ENCODE measurements at places on chromosomes 3 and 15.

- no peak for DNase-seq
Measured at GRCh38 chr3:58528629-58529028, 8.4 kb downstream of the ACOX2 start.

- DNase-seq, result no peak
Measured at GRCh38 chr3:135623558-135623957, 342.0 kb upstream of the PPP2R3A start.

GRCh38 chr3:99794485-99794884, 23.2 kb upstream of the CMSS1 start:
- no peak for DNase-seq

- no peak for DNase-seq
Measured at GRCh38 chr3:137525471-137525870, 238.6 kb upstream of the SOX14 start.

GRCh38 chr3:78875436-78875835, 892.4 kb downstream of the ROBO1 start:
- DNase-seq, result no peak

DNA sequence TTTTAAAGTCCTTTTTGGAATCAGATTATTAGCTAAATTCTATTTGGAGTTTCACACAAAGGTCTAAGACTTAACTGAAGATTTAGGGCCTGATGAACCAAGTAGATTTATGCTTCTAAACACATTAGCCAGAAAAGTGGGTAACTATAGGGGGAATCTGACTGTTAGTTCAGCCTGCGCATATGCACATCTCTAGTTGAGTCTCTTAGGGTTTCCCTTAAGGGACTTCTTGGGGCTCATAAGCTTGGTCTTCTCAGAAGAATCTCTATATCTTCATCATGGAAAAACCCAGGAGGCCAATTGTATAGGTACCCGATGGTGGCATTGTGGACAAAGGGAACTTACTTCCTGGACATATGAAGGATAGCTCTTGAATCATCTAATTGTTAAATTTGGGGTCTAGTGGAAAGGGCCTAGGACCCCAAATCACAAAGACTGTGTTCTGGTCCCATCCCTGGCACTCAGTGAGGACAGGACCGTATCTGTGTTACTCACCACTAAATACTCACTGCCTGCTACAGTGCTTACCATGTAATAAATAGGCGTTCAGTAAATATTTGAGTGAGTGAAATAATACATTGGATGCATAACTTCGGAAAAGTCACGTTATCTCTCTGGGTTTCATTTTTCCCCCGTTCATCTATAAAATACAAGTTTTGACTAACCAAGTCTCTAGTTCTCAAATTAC, 17.0 kb downstream of the SELENOT start:
- DNase-seq, result no peak

GRCh38 chr15:64009798-64010261, 36.5 kb downstream of the DAPK2 start:
- DNase-seq, result no peak

DNA sequence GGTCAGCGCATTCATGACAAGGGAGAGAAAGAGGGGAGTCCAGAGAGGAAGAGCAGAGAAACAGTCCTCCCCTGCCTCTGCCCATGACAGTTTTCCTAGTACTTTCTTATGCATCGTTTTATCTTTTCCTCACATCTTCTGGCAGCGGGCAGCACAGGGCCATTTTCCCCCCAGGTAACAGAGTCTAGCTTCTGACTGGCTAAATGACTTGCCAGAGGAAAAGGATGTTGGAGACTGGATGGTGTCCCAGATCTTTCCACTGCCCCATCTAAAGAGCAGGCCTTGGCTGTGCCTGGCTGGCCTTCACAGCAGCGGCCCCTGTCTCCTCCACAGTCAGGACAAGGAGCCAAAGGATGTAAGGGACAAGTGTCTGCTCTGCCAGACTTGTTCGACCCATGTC, 59.3 kb downstream of the CTDSPL start:
- no peak for DNase-seq

DNA sequence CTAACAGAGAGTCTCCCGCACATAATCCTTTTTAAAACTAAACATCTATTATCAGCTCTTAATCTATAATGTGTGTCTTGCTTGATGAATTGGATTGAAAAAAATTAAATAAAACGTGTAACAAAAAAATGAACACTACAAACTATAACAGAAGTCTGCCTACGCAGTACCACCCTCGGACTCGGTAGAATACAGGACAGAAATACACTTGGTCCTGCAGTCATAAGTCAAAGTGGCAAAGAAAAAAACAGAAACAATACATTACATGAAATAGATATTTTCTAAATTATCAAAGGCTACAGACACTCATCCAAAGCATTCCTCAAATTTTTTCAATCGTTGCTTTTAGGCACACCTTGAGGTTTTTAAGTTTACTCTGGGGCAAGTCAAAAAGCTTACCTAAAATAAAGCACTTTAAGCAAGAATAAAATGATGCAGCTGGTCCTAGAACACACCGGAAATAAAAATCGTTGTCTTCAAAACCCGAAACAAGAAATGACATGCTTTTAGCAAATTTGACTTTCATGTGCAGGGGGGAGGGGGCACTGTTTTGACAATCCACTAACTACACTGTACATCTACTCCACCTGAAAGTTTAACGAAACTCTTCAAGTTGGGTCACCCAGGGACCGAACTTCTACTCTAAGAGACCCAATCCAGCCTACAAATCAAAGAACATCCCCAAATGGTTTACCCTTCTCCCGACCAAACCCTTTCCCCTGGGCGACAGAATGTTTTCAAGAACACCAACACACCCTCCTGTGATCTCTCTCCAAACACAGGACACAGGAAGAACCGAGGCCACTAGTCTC, 1.3 kb downstream of the ADAM10 start:
- DNase-seq, result no peak
